ENCODE measurements at places on chromosomes 1 and 21.

DNA sequence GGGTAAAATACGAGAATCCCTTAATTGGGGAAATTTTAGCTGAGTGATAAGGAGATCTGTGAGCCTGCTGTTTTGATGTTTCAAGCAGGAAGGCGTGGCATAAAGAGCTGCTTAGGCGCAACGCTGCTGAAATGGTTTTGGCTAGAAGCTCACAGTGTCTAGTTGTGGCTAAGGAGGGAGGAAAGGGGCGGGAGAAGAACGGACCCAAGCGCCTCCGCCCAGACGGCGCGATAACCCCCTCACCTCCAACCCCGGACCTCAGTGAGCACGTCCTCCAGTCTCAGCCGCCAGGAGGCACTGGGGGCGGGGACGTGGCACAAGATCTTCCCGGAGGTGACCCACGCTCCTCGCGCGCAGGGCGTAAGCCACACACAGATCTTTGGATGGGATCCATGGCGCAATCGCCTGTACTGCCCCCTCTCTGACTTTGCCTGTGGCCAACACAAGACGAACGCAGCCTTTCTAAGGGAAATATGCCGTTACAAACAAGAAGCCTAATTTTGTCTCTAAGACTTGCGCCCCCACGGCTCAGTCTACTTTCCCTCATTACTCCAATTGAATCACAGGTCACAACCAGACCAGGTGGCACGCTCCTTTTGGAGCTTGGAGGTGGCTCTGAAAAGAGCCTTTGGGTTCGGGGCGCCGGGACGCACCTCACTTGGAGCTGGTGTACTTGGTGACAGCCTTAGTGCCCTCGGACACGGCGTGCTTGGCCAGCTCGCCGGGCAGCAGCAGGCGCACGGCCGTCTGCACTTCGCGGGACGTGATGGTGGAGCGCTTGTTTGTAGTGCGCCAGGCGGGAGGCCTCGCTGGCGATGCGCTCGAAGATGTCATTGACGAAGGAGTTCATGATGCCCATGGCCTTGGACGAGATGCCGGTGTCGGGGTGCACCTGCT is 23.4 kb upstream of the RNF187 start:
- peak; percentile 44 for DNase-seq

DNA sequence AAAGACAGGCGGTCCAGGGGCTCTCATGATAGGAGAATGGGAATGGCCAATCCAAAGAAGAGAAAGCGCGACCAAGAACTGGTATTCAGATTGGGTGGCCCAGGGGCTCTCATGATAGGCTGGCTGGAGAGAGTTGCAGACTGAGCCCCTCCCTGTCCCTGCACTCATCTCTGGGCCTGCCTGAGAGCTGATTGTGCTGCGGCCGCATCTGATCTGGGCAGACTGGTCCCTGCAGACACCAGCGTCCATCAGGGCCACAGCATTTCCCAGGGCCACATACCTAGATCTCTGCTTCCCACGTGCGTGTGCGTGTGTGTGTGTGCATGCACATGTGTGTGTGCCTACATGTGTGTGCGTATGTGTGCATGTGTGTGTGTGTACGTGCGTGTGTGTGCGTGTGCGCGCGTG is 30.4 kb upstream of the MAN1C1 start:
- DNase-seq = no peak

- DNase-seq = no peak
Measured at GRCh38 chr1:3135744-3136455, 66.9 kb downstream of the PRDM16 start.

GRCh38 chr1:191729742-191730141 is 428.5 kb upstream of the RGS18 start:
- no peak for DNase-seq

DNA sequence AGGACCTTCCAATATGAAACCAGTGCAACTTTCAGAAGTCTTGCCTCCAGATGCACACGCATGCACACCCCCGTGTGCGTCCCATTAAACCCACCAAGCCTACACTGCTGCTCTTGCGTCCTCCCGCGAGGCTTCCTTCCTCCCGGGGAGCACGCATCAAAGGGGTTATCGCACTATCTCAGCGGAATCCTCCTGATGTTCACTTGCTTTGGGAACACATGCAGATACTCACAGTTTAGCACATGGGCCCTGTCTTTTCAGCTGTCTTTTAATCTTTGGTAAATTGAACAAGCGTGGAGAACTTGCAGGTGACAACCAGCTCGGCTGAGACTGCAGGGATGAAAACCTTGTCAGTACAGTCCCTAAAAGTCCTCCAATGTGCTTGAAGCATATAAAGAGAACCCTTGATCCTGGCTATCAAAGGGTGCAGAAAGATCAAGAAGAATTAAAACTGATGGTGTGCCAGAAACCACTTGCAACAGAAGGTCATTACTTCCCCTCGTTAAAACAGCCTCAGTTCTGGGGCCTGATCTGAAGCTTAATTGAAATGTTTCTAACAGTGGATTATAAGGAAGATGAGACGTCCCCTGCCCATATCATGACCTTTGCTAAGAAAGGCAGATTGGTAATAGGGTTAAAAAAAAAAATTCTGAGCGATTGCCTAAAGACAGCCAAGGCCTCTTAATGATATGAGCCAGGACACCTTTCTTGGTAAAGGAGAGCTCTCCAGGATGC is 149.4 kb upstream of the LMO4 start:
- DNase-seq = no peak

GRCh38 chr1:36420409-36420808 is 22.7 kb upstream of the LSM10 start:
- DNase-seq = no peak

GRCh38 chr21:26409735-26410134 is 163.4 kb downstream of the CYYR1 start:
- DNase-seq = no peak

DNA sequence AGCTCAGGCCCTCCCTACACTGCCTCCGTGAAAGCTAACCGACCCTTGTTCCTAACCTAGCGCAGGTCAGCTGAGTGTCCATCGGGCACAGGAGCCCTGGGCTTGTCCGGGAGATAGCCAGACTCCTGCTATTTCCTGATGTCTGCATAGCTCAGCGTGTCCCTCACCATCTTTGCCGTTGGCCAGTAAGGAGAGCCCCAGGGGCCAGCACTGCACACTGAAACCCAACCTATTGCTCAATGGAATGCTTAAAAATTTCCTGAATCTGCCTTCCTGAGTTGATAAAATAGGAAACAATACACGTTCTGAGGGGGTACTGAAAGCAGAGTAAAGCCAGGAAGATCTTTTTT is 2.2 kb downstream of the RUNX1 start:
- DNase-seq = no peak

- no peak for DNase-seq
Measured at GRCh38 chr1:41291195-41291594, 49.1 kb upstream of the SCMH1 start.

GRCh38 chr1:1038694-1039093 is 18.8 kb downstream of the AGRN start:
- DNase-seq = no peak

DNA sequence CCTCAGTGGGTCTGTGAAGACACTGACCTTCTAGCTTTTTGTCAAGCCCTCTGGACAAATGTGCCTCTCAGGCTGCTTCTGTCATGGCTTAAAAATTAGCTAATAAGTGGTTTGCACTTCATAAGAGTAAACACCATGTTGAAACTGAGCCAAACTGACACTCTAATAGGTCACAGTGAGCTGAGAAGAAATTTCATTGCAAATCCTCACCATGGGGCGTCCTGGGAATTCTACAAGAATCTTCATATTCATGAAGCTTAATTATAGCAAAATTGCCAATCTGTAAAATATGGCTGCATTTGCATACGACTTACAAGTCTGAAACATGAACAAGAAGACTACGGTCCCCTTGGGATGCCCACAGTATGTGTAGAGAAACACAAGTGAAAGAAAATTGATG is 188.6 kb downstream of the DSCAM start:
- DNase-seq = no peak

Data from effector memory CD8-positive, alpha-beta T cell (primary cell).